ENCODE measurements at places on chromosomes 2 and 18.

DNA sequence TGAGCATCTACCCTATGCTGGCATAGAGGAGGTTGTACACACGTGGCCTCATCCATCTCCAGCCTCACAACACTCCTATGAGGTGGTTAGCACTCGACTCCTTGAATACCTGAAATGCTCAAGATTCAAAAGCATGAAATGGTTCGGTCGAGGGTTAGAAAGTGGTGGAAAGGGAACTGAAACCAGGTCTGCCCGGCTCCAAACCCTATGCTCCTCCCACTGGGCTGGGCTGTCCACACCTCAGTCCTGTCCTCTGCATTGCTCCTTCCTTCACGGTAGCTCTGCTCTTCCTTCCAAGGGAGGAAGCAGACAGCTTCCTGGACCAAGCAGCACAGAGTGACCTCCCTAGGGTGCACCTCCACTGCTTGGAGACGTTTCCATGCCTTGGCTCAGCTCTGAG lies 565.2 kb upstream of the ID2 start:
- DNase-seq: no peak

DNA sequence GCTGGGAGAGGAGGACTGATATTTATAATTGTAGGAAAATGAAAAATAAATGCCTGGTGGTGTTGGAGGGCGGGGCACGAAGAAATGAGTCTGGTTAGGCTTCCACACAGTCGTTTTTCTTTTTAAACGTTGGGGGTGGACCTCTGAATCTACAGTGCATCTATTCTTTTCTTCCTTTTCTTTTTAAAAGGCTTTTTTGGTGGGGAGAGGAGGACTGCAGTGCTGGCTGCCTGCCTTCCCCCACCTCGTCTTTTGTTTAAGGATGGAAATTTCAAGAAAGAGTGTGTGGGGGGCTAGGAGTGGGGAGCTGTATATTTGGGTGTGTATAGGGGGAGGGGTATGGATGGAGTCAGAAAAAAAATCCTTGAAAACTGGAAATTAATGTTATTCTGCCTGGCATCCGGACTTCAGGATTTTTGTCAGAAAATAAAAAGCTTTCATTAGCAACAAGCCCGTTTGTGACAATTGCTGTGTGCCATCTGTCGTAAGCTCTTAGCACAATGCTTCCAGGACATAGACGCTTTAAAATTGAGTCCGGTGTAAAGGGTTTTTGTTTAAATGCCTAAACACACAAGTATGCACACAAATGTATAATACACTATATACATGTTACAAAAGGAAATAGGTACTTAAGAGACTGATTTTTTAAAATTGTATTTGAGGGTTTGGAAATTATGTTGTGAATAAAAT lies 1.1 kb downstream of the MAP2 start:
- no peak for DNase-seq

- DNase-seq: no peak
Measured at GRCh38 chr2:23756593-23757292, 170.2 kb downstream of the ATAD2B start.

DNA sequence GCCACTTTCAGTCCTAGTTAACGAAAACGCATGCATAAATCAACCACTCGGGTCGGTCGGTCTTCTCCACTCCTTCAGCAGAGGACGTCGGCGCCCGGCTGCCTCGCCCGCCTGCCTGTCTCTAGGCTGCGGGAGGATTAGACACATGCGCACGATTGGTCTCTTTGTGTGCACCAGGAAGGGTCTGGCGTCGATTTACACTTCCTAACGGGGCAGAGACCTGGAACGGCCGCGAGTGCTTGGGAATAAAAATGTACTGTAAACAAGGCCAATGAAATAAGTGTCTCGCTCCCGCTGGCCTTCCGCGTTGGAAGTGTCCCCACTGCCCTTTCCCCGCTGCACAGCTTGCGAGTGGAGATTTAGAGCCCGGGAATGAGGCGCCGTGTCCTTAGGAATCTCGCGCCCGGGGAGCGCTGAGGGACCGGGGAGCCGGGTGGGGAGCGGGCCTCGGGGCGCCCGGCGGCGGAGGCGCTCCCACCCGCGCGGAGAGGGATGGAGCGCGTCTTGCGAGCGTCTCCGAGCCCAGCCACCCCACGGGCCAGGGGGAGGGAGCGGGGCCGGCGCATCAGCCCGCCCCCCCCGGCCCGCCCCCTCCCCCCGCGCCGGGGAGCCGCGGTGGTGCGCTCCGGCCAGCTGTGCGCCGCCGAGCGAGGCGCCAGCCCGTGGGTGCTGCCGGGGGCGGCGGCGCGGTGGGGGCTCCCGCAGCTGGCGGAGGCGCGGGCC lies at the start of gene DOK6:
TSS of gene DOK6 (plus strand) at position 636 of the 723 bp plus-strand sequence.
- DNase-seq: no peak

- DNase-seq: no peak
Measured at GRCh38 chr18:47246027-47246971, 5.2 kb downstream of the SKOR2 start.

DNA sequence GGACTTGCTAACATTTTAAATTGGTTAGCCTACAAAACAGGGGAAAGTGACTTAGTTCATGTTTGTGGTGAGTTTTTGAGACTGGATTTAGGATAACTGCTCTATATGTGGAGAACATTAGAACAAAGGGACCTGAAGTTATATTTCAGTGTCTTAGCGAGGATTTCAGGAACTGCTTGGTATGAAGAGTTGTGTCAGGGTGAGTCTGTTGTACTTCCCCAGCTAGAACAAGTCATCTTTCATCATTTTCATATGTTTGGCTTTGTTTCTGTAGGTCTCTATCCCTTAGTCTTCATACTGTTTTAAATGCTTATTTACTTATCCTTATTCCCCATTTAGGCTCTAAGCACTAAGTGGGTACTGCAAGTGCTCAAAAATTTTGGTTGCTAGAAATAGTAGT lies 41.9 kb downstream of the KCMF1 start:
- DNase-seq: no peak

DNA sequence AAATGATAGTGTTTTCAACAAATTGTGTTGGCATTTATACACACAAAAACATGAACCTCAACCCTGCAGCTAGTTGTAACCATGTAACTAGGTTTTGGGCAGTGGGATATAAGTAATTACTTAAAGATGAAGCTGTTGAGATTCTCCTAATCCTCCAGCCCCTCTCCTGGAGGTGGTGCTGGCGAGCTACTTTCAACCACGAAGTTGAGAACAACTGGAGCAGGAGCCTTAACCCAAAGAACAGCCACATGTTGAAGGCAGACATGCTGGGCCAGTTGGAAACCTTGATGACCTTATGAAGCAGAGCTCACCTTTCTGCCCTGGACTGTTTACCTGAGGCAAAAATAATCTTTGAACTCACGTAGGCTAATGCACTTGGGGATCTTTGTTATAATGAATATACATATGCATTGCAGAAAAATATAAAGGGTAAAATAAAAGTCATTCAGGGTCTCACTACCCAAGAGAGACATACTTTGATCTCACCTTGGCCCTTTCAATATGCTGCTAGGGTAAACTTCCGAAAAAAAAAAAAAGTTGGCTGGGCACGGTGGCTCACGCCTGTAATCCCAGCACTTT lies 89.6 kb upstream of the NPAS2 start:
- no peak for DNase-seq

DNA sequence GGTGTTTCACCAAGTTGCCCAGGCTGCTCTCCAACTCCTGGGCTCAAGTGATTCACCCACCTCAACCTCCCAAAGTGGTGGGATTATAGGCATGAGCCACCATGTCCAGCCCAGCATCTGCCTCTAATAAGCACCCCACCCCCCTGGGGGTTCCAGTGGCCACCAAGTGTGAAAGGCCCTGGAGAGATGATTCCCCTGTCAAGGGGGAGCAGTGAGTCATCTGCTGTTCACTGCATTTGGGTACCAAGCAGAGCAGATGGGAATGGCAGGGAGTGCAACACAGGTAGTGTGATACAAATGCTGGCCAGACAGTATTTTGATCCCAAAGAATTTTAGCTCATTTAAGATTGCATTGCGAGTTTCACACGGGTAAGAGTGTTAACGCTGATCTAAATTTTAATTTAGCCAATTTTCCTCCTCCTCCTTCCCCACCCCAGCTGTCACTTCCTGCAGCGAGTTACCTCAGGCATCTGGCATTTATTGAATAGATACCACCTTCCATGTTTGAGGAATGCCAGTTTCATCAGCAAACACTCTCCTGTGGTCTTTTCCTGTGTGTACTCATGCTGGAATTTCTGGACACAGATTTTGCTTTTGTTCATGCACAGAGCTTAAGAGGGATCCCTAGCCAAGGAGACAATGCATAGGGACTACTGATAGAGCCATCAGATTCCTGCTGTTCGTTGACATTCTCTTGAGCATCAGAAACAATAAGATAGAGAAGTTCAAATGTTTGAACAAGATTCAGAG lies 32.4 kb upstream of the NCK2 start:
- no peak for DNase-seq

DNA sequence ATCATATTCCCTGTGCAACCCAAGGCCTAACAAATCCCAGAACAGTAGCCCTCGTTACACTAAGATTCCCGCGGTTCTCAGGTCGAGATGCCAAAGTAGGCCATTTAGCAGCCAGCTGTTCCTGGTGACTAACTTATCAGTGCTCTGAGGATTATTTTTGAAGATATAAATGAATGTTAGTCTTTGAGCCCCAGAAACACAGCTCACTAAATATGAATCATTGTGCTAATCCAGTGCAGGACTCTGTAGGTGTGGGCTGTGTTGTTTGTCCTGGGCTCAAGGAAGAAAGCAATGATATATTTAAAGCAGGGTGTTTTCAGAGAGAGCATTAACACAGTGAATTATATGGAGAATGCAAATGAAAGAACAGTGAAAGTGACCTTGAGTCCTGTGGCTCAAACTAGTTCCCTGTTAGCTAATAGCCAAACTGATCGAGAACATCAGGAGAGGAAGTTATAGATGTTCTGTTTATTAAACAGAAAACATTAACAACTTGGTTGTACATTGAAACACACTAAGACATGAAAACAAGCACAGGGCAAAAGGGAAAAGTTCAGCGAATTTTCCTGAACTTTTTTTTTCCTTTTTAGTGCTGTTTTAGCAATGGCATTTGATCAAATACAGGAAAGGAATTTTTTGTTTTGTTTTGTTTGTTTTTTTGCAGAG lies 228.3 kb downstream of the RNF152 start:
- no peak for DNase-seq

DNA sequence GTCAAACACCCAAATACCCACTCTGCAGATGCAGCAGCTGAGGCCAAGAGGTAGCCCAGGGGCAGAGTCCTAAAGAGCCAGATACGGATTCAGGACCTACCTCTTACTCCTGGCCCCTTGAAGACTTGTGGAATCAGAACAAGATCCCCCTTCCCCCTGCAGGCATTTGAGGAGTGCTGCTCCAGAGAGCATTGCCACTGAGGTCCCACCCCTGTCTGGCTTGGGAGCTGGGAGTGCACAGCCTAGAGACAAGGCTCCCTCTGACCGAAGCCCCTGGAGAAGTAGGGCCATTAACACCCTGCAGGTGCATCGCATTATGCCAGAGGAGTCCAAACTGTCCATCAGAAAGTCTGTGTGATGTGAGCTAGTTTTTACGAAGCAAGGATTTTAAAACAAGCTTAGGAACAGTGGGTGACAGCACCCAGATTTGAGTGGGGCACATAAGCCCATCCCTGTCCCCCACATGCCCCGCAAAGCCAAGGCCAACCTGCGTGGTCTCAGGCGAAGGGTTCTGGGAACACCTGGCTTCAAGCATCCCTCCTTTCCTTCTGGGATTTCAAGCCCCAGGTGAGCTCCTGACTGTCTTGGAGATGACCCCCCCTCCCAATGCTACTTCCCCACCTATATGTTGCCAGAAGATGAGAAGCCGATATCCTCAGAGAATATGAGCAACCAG lies 48.4 kb downstream of the MTERF4 start:
- DNase-seq: no peak

- DNase-seq: no peak
Measured at GRCh38 chr18:57789090-57789489, 14.0 kb downstream of the ATP8B1 start.

Data from stimulated activated CD8-positive, alpha-beta memory T cell treated with anti-CD3 and anti-CD28 coated beads, Interleukin-15, amount 100 ng/mL, for 4 hours (primary cell).